ENCODE measurements at places on chromosomes 1 and 21.
A peak's percentile ranks its signal among the peaks of the same experiment; 100 is the strongest.

GRCh38 chr1:117113199-117113598, 8.3 kb downstream of the TRIM45 start:
- DNase-seq = no peak

GRCh38 chr1:28437924-28438699, 67.7 kb upstream of the RCC1 start:
- no peak for DNase-seq

DNA sequence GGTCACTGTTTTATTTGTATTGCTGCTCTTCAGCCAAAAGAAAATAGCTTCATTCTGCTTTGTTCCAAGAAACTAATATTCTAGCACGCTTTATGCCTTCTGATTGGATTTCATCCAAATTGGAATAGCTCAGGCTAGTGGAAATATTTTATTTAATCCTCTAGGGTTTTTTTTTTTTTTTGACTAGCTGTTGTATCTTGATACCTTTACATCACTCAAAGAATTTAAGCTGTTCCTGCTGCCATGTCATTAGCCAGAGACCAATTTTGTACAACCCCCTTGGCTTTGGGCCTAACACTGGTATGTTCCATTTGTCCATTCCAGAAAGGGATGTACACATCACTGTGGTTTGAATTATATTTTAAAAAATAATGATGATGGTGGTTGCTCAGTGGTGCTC, 103.0 kb downstream of the DISC1 start:
- DNase-seq = no peak

- DNase-seq = no peak
Observed at GRCh38 chr1:84505493-84506001, 639 bp upstream of the SPATA1 start.

GRCh38 chr1:100292711-100293110, 26.7 kb downstream of the RTCA start:
- no peak for DNase-seq

DNA sequence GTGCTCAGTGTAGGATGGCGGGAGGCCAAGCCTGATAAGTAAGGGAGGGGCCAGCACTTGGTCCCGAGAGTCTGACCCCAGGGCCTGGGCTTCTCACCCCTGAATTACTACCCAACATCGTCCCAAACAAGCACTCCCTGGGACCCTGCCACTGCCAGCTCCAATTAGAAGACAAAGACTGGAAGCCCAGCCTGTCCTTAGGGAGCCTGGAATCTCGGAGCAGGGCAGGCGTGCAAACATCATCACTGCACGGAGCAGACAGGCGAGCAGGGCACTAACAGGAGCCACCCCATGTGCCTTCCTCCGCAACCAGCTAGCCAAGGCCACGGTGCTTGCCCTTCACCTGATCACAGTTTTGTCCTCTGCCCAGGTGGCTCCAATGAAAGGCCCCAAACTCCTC, 23.2 kb downstream of the KCNAB2 start:
- DNase-seq = no peak

GRCh38 chr1:245322673-245323072, 167.9 kb downstream of the KIF26B start:
- DNase-seq = no peak

DNA sequence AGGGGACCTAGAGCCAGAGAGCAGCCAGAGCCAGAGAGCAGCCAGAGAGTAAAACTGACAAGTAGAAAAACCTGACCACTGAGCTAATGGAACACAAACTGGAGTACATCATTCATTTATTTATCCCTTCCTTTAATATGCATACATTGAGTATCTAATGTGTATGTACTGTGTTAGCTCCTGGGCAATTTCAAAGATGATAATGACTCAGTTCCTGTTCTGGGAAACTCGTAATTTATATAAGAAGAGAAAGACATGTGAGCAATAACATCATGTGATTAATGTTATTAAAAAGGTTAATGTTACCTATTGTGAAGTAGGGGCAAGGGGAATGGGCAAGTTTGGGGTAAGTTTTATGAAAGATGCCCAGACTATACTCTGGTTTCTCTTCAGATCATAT, 199.9 kb downstream of the TNR start:
- DNase-seq = no peak

DNA sequence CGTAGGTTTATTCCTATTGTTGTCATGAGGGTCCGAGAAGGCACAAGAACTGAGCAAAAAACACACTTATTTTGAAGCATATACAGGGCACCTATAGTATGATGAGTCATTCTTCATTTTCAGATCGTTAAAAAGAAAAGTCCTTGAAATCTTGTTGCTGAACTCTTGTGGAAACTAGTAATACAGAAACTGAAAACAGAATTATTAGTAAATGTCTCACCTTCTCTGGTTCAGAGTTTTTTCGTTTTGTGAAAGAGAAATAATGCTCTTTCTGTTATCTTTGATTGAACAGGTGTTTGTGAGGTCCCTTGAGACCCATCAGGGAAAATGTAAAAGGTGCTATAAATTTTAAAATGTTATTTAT, 102.0 kb upstream of the COA6 start:
- no peak for DNase-seq

GRCh38 chr1:24233684-24234600, 46.9 kb upstream of the IFNLR1 start:
- no peak for DNase-seq

DNA sequence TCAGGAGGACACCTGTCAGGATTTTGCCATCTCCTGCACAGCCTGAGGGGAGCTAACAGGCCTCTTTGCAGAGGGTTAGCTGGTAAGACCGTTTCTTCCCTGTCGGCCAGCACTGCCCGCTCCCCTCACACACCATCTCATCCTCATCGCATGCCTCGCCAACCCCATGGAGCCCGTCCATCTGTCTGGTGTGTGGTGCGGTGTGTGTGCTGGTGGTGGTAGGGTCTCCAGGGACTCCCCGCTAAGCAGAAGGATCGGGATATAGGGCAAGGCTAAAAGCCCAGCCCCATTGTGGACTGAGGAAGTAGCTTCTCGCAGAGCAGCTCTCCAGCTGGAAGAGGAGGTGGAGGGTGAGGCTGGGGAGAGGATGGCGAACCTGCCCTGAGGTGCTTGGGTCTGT, 6.8 kb upstream of the SFN start:
- no peak for DNase-seq

DNA sequence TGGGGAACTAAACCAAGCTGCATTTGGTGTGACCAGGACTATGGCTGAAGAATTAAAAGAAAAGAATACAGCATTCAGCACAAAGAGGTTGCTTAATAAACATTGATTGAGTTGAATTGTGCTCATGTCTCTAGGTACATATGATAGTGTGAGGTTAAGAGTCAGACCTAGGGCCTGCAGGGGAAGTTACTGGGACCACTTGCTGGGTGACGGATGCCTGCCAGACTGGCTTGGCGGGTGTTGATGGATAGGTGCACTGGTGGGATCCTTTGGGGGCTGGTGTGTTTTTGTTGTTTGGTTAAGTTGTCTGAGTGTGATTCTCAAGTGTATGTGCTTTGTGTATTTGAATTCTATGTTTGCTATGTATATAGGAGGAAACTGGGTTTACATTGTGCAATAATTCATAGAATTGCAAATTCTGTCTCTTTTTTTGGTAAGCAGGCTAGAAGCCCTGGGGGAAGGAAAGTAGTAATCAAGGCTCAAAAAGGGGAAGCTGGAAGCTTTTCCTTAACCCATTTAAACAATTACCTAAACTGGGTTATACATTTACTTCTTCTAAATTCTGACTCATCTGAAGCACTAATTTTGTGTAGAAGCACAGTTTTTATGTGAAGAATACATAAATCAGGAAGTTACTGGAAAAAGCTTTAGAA, 1.8 kb downstream of the CD101 start:
- no peak for DNase-seq

DNA sequence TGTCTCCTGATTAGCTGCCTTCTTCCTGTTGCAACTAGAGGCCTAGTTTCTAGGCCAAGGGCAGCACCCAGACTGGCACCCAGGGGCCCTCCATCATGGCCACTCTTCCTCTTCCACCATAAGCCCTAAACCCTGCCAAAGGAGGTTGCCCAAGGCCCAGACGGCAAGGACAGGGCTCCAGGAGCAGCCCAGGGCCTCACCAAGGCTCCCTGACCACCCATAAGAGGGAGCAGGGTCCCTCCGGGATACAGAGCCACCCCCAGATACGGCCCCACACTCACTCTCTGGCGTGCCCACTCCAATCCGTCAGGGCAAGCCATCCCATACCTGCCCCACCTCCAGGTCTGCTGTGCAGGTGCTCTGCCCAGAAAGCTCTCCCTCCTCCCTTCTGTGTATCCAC, 79.9 kb downstream of the ITPKB start:
- DNase-seq = no peak

DNA sequence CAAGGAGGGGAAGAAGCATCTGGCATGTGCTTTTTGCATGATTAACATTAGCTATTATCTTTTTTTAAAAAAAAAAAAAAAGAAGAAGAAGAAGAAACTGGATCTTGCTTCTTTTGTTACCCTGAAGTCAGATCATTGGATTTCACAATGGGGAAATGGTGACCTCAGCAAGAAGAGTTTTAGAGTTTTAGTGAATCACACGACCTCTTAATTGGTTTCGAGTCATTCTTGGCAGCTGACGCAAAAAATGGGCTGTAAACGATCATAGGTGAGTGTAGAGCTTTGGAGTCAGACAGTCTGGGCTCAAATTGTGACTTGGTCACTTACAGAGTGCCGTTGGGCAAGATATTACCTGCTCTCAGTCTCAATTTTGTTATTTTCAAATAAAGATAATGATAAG, 33.3 kb upstream of the PGBD5 start:
- no peak for DNase-seq

DNA sequence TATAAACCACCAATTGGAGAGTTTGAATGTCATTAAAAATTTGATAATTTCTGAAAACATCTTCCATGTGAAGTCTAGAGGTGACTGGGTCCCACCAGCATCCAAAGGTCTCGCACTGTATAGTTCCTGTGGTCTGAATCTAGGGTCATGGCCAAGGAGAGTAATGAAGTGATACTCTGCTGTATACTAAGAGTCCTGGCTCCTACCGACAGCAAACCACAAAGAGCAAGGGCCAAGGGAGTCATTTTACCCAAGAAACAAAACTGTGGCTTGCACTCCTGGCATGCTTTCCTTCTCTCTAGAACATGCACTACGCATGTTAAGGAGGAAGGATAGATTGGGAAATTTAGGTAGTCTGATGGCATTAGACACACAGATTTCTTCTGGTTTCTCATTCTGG, 115.6 kb downstream of the BRINP2 start:
- DNase-seq = no peak

DNA sequence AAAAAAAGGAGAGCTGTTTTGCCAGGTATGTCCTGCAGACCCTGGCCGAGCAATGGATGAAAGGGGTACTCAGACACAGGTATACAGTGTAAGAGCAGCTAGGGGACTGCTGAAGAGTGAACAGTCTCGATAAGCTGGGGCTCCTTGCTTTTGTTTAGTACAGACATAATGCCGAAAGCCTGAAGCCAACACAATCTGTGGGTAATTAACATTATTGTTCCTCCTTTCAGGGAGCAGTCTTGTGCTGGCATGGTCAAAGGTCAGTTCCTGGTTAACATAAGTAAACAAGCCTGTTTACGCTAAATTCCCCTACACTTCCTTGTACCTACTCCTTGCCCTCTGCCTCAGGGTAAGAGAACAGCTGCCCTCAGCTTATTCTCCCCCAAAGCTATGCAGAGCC, 272.3 kb upstream of the ST6GALNAC5 start:
- DNase-seq = no peak

GRCh38 chr21:44910229-44911067, 10.3 kb downstream of the ITGB2 start:
- no peak for DNase-seq

GRCh38 chr1:202343652-202344349, 2.1 kb upstream of the UBE2T start:
- no peak for DNase-seq

- DNase-seq = no peak
Observed at GRCh38 chr1:163205513-163205912, 2.8 kb upstream of the RGS5 start.

- DNase-seq = peak; percentile 62
Observed at GRCh38 chr1:109113590-109114341, at the start of gene ELAPOR1. Gene ELAPOR1 (plus strand): TSS chr1:109114115. CDS start chr1:109114184, 69 bp downstream.

All from activated CD4-positive, alpha-beta T cell treated with anti-CD3 and anti-CD28 coated beads for 24 hours (primary cell).